Activated naive CD8-positive, alpha-beta T cell treated with anti-CD3 and anti-CD28 coated beads, Interleukin-2, amount 50 U/mL, for 24 hours (primary cell): ENCODE measurements at places on chromosomes 5 and 9.
A peak's percentile ranks its signal among the peaks of the same experiment; 100 is the strongest.

- peaks cover 29% of the 10 kb centered on the region for H3K36me3 ChIP-seq
- peak overlapping the region; percentile 65 for H3K27ac ChIP-seq
- no peak overlapping the region for H3K4me3 ChIP-seq
- H3K27me3 ChIP-seq, result no peaks in the 10 kb centered on the region
- DNase-seq, result no peak
These were observed 73.6 kb upstream of the SUSD1 start for GRCh38 chr9:112248722-112249121.

GRCh38 chr9:131502781-131503625 is at the start of gene POMT1:
Gene POMT1 (plus strand): TSS chr9:131502918. CDS start chr9:131504219, 1,301 bp downstream.
- H3K36me3 ChIP-seq, result peaks cover 13% of the 10 kb centered on the region
- peak within 1 kb of the TSS; percentile 93 for H3K4me3 ChIP-seq
- H3K27me3 ChIP-seq, result no peaks in the 10 kb centered on the region
- DNase-seq, result peak; percentile 89
- H3K27ac ChIP-seq, result peak within 1 kb of the TSS; percentile 81

DNA sequence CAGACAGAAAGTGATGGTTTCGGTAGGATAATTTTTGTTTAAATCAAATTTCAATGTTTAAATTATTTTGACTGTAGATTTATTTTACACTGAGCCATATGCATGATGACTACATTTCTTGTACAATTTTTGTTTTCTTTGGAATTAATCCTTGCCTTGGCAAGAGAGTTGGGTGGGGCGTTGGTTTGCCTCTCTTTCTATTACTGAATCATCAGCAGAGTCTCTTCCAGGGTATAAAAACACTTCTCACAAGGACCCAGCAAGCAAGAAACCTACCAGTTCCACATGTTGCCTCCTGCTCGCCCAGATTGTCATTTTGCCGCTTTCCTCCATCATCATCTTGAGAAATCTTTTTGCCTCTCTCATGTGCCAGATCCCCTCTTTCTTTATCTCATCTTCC is 455.0 kb upstream of the DMAC1 start:
- no peaks in the 10 kb centered on the region for H3K27me3 ChIP-seq
- no peak overlapping the region for H3K27ac ChIP-seq
- H3K4me3 ChIP-seq, result no peak overlapping the region
- H3K36me3 ChIP-seq, result no peaks in the 10 kb centered on the region
- no peak for DNase-seq
- no peaks in the 10 kb centered on the region for H3K4me1 ChIP-seq

GRCh38 chr5:163407034-163407655 is 30.2 kb upstream of the CCNG1 start:
- DNase-seq, result no peak
- H3K27ac ChIP-seq, result no peak overlapping the region
- no peaks in the 10 kb centered on the region for H3K27me3 ChIP-seq
- no peaks in the 10 kb centered on the region for H3K36me3 ChIP-seq

- H3K36me3 ChIP-seq, result no peaks in the 10 kb centered on the region
- no peak overlapping the region for H3K27ac ChIP-seq
- no peak for DNase-seq
- no peaks in the 10 kb centered on the region for H3K27me3 ChIP-seq
- H3K4me1 ChIP-seq, result no peaks in the 10 kb centered on the region
These were observed 42.1 kb upstream of the CDH18 start for GRCh38 chr5:20030125-20030524.

DNA sequence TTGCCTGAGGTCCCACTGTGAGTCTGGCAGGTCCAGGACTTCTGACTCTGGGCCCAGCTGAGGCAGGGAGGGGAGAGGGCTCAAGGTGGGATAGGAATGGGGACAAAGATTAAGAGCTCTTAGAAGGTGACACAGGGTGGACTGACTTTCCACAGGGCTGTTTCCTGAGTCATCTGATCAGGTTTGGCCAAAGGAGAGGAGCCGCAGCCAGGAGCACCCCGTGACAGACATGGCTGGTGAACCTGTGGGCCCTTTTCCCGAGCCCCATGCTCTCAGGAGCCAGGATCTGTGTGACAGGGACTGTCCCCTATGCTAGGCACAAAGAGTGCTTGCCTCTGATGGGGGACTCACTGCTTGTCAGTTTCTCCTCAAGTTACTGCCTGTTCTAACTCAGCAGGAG is 37.8 kb downstream of the COL27A1 start:
- H3K4me3 ChIP-seq, result no peak overlapping the region
- peaks cover 3% of the 10 kb centered on the region for H3K36me3 ChIP-seq
- no peak overlapping the region for H3K27ac ChIP-seq
- peaks cover 3% of the 10 kb centered on the region for H3K27me3 ChIP-seq

- DNase-seq, result no peak
- H3K4me3 ChIP-seq, result no peak overlapping the region
- no peaks in the 10 kb centered on the region for H3K27me3 ChIP-seq
- H3K27ac ChIP-seq, result no peak overlapping the region
- peaks cover 2% of the 10 kb centered on the region for H3K36me3 ChIP-seq
These were observed 11.6 kb downstream of the ABL1 start for GRCh38 chr9:130846487-130847305.

GRCh38 chr9:126117631-126118030 is 209.0 kb upstream of the MVB12B start:
- no peak overlapping the region for H3K27ac ChIP-seq
- no peak overlapping the region for H3K4me3 ChIP-seq
- no peaks in the 10 kb centered on the region for H3K4me1 ChIP-seq
- H3K27me3 ChIP-seq, result peaks cover 14% of the 10 kb centered on the region

DNA sequence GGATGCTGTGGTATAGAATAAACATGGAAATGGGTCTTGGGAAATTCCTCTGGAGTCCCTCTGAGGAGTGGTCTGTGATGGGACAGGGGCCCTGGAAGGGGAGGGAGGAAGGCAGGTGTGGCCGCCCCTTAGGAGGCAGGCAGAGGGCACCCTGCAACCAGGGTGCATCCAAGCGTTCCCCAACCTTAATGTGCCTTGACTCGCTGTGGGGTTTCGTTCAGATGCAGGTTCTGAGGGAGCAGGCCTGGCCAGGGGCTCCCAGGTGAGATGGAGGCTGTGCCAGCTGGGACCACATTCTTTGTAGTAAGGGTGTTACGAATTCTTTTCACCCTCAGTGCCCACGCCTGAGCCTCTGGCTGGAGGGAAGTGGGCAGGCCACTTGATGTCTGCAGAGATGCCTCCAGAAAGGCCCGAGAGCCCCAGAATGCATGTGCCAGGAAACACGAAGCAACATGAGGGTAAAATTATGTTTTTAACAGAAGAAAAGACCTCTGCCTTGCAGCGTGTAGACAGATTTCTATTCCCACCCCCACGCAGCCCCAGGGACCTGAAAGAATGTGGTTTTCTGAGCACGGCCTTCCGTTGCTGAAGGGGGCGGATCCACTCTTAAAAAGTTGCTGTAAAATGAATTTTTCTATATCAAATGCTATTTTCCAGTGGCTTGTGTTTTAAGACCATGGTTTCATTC is 150.4 kb upstream of the IER5L start:
- H3K4me1 ChIP-seq, result peaks cover 17% of the 10 kb centered on the region
- no peak overlapping the region for H3K4me3 ChIP-seq
- H3K36me3 ChIP-seq, result no peaks in the 10 kb centered on the region
- DNase-seq, result peak; percentile 40
- H3K27ac ChIP-seq, result no peak overlapping the region
- H3K27me3 ChIP-seq, result no peaks in the 10 kb centered on the region

DNA sequence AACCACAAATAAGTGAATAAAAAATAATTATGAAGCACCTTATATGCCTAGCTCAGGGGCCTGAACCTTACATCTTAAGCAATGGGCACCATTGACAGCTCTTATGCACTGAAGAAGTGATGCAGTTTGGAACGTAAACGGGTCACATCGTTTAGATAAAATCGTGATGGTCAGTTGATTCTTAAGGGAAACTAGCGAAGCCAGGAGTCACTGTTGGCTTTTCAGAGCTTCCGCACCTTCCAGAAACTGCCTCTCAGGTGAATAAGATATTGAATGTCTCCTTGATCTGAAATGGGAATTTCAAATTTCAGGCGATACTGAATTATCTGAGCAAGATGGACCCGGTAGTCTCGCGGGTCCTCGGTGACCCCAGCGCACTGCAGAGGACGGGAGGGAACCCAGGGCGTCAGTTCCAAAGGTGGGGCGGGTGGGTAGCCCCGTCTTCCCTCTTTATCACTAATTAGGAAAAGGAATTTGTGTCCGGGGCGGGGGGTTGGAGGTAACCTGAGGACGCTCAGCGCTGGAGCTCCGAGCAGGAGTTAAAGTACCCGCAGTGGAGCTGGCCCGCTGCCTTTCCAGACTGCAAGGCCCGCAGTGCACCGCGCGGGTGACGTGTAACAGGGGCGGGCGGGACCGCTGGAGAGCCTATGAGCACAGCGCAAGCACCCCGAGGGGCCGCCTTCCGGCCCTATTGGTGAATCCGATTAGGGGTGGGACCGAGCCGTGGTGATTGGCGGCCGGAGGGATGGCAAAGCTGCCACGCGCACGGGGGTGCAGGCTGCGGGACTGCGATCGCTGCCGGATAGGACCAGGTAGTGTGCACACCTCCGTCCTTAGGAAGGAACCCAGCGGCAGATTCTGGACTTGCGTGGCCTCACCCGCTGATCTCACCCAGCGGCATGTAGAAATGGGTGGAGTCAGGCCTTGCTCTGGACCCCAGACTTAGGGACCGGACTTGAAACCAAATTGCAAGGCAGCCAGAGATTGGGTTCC is 19.7 kb upstream of the GARNL3 start:
- H3K36me3 ChIP-seq, result no peaks in the 10 kb centered on the region
- peaks cover 11% of the 10 kb centered on the region for H3K4me1 ChIP-seq
- peak overlapping the region; percentile 32 for H3K27ac ChIP-seq
- peaks cover 7% of the 10 kb centered on the region for H3K27me3 ChIP-seq
- peak overlapping the region; percentile 84 for H3K4me3 ChIP-seq
- peak; percentile 96 for DNase-seq

GRCh38 chr5:945691-946551 is 53.2 kb downstream of the TRIP13 start:
- no peak overlapping the region for H3K4me3 ChIP-seq
- no peaks in the 10 kb centered on the region for H3K36me3 ChIP-seq
- no peak for DNase-seq
- H3K27me3 ChIP-seq, result peaks cover 76% of the 10 kb centered on the region
- H3K27ac ChIP-seq, result no peak overlapping the region

- H3K27ac ChIP-seq, result no peak overlapping the region
- no peak overlapping the region for H3K4me3 ChIP-seq
- H3K36me3 ChIP-seq, result no peaks in the 10 kb centered on the region
- no peaks in the 10 kb centered on the region for H3K4me1 ChIP-seq
These were observed 490.9 kb downstream of the NFIB start for GRCh38 chr9:13823026-13823425.

DNA sequence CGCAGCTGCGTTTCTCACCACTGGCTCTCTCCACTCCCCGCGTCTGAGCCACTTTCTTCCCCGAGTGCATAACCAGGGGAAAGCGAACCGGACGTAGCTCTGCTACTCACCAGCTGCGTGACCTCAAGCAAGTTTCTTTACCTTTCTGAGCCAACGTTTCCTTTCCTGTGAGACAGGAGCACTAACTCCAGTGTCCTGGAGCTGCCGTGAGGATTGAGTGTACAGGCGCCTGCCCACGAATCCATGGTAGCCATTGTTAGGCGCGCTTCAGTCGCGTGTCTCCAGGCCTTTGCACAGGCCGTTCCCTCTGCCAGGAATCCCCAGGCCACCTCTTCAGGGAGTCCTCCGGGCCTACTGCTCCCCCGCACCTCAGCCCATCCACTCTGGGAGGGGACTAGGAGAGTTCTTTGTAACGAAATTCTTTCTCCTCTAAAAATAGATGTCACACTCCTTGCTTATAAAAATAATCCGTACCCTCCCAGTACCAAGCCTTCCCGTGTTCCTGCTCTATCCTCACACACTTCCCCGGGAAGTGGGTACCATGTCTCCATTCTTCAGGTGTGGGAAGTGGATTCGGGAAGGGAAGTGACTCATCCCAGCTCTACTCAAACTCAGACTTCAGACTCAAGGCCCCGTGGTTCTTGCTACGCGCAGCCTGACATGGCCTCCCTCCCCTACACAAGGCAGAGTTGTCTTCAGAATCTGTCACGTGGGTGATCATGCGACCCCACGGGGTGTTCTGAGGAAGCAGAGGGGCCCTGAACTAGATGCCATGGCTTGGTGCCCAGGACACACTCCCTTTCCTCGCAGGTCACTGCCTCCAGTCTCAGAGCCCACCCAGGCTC is 16.1 kb upstream of the CRB2 start:
- no peaks in the 10 kb centered on the region for H3K36me3 ChIP-seq
- peak overlapping the region; percentile 100 for H3K27ac ChIP-seq
- H3K4me3 ChIP-seq, result peak overlapping the region; percentile 82
- no peaks in the 10 kb centered on the region for H3K27me3 ChIP-seq

DNA sequence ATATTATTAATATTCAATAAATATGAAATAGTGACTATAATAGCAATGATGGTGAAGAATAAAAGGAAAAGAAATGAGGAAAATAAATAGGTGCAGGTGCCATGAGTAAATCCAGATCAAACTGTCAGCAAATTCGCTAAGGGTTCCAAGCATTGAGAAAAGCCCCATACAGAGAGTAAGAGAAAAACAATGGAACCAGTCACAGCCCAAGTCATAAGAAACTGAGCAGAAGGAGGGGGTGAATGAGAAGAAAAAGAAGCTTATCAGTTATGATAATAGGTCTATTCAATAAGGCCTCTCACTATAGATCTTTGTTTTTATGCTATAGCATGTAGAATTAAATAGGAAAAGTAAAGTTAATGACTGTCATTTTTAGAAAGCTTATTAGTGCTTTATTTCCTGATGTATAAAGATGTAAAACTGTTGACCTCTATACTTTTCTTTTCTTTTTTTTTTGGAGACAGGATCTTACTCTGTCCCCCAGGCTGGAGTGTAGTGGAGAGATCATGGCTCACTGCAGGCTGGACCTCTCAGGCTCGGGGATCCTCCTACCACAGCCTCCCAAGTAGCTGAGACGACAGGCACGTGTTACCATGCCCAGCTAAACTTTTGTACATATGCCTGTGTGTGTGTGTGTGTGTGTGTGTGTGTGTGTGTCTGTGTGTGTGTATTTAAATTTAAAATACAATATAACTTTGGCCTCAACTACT is 72.4 kb downstream of the FYB1 start:
- H3K27ac ChIP-seq, result no peak overlapping the region
- H3K27me3 ChIP-seq, result no peaks in the 10 kb centered on the region
- H3K36me3 ChIP-seq, result peaks cover 10% of the 10 kb centered on the region
- peaks cover 53% of the 10 kb centered on the region for H3K4me1 ChIP-seq
- DNase-seq, result no peak

DNA sequence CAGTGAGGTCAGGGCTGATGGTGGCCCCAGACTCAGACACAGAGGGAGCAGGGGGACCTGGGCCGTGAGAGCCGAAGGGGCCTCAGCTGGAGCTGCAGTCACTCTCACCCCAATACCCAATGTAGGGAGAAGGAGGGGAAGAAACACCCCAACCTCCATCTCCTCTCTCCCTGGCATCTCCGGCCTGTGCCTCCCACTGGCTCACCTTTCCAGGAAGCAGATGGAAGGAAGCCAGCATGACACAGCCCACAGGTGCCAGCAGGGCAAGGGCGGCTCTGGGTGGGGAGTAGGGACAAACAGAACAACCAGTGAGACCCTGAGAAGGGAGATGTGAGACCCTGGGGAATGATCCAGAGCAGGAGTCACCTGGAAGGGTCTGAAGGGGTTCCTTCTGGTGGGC is 3.0 kb upstream of the CRB2 start:
- no peaks in the 10 kb centered on the region for H3K36me3 ChIP-seq
- H3K4me1 ChIP-seq, result peaks cover 4% of the 10 kb centered on the region
- DNase-seq, result no peak
- no peak overlapping the region for H3K27ac ChIP-seq
- peaks cover 5% of the 10 kb centered on the region for H3K27me3 ChIP-seq
